ENCODE measurements at places on chromosomes 2 and 18.

DNA sequence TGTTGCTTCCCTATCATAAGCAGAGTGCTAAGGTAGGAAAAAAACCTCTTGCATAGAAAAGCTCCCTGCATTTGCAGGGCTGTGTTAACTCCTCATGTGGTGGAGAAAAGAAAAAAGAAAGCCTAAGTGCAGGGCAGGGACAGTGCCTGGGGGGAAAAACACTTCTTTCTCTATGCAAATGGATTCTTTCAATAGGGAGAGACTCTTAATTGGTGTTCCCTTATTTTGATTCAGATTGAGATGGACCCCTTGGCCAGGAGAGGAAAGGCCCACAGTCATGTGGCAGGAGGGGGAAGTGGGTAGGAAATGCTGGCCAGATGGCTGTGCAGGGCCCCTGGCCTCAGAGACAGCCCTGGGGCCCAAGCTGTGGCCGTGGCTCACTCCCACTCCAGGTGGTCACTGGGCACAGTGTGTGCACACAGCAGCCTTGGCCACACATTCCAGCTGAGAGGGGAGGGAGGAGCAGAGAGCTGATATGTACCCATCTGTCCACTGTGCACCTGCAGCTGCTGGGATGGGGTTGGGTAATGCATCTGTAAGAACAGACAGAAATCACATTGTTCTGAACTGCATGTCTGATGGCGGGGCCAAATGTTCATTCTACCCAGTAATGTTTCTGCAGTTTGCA, 410.4 kb downstream of the DSC3 start:
- DNase-seq, result no peak

DNA sequence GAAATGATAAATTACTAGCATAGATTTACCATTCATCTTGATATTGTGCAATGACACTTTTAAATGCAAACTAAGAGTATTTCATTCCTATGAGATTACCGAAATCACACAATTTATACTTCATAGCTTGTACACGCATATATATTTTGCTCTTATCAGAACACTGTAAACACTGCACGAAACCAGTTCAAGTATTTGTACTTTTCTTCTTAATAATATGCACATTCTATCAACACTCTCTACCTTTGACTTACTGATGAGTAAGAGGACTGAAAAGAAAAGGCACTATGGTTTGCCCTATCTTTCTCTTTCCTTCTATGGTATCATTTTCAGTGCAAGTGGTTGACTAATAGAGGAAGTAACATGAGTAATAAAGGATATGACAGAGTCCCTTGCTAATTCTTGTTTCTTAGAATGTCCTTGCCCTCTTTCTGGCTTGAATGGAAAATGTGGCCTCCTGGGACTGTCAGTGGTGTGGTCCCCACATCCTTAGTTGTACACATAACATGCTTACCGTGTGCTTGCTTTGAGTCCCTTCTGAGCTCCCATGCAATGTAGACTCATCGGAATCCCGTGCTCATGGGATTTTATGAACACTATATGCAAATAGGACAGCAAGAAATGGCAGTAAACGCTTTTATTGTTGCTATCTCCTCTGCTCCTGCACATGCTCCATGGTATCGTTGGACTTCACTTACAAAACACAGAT, 363.5 kb upstream of the TNP1 start:
- no peak for DNase-seq

- no peak for DNase-seq
Observed at GRCh38 chr2:134333646-134334189, 79.8 kb downstream of the MGAT5 start.

DNA sequence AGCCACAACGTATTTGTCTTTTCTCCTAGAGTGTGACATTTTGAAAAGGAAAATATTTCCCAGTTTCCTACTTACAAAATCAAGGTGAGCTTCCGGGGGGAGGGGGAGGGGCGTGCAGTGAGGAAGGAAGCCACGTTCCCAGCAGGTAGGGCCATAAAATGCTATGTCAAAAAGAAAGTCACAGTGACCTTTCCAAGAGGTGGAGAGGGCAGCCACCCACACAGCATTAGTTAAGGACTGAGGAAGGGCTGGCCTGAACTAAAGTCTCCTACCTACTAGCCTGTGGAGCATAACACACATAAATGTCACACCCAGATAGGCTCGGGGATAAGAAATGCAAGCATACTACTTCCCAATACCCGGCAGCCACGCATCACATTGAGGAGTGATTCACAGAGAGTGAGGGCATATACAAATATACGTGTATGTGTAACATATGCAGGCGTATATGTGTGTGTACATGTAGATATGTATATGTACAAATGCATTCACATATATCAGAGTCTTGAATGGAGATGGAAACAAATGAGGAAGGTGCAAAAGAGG, 191.1 kb downstream of the STK39 start:
- no peak for DNase-seq

DNA sequence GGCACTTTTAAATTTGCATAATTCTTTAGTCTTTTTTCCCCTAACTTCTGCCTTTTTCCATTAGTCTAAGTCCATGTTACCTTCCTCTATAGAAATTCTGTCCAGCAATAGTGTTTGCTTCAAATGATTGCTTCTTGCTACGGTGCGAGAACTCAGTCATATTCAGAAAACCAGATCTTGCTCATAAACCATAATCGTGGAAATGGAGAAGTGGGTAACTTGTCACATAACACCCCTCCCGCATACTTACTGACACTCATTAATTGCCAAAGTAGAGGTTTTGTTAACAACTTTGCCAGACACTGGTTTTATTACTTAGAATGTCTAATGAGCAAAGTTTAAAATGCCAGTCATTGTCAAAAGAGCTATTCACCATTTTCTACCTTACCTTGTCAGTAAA, 94.3 kb upstream of the TWSG1 start:
- no peak for DNase-seq

- no peak for DNase-seq
Observed at GRCh38 chr2:41618754-41619153, 429.1 kb upstream of the PKDCC start.

DNA sequence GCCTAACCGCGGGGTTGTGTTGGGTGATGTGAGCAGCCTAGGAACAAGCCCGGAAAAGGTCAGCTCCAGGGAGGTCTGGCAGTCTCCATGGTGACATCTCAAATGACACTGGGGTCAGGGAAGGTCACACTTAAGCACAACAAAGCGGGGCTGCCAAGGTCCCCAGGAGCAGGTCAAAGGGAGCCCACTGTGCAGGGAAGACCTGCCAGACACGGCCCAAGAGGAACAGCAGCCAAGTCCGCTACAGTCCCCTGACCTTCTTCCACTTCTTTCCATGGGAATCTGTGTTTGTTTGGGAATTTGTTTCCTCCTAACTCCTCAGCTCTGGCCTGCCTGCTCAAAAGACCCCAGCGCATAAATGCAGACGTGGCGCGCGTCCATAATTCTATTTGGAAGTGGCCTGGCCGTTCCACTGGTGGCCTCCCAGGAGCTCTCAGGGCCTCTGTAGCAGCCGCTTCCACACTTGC, 232.1 kb upstream of the COPS8 start:
- DNase-seq, result no peak

GRCh38 chr2:68108120-68108519, 45.3 kb upstream of the C1D start:
- DNase-seq, result no peak

GRCh38 chr2:62150597-62151305, 45.2 kb upstream of the B3GNT2 start:
- no peak for DNase-seq

GRCh38 chr2:19321946-19322345, 36.5 kb downstream of the OSR1 start:
- DNase-seq, result no peak

- no peak for DNase-seq
Observed at GRCh38 chr18:9516437-9517064, 41.2 kb downstream of the RALBP1 start.

- DNase-seq, result no peak
Observed at GRCh38 chr2:88841224-88841929, 149.9 kb downstream of the RPIA start.

DNA sequence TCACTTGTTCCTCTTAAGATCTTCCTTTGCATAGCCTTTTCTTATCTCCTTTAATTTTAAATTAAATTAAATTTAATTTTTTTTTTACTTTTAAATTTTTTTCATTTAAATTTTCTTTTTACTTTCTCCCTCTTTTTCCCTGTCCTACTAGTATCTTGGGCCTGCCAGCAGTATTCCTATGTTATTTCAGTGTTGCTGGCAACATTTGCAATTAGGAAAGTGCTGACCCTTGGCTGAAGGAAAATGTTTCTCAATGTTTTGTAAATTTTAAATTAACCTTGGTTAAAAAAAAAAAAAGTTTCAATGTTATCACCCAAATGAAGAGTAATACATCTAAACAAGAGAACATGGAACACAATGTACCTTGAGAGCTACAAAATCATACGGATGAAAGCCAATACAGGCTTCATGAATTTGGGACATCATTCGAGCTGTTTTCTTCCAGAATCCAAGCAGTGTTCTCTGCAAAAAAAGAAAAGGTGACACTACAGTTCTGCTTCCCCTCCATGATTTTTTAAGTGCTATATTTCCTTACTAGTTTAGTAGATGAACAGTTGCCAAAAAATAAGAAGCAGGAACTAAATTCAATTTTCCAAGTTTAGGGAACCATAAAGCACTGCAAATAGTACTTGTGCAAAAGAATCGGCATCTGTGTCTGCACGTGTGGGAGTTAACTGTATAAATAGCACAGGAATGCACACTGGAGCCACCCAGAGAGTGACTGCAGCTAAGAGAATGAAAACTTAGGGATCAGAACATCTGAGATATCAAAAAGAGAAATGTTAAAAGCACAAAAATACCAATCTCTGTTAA, 55.8 kb downstream of the ICA1L start:
- DNase-seq, result no peak

DNA sequence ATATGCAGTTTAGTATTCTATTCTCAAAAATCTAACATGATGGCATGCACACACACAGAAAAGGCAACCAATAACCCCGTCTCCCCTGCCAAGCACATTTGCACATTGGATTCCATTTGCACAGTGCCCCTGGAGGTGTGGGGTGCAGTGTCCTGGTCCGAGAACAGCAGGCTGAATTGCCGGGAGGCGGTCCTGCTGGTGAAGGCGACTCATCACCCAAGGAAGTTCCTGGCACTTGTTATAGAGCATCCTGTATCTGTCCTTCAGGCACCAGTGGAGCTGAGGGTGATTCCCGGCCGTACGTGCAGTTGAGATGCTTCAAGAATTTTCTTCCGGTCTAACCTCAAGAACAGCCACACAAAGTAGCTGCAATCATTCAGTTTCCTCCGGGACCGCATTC, 73.0 kb upstream of the RAB12 start:
- DNase-seq, result no peak

DNA sequence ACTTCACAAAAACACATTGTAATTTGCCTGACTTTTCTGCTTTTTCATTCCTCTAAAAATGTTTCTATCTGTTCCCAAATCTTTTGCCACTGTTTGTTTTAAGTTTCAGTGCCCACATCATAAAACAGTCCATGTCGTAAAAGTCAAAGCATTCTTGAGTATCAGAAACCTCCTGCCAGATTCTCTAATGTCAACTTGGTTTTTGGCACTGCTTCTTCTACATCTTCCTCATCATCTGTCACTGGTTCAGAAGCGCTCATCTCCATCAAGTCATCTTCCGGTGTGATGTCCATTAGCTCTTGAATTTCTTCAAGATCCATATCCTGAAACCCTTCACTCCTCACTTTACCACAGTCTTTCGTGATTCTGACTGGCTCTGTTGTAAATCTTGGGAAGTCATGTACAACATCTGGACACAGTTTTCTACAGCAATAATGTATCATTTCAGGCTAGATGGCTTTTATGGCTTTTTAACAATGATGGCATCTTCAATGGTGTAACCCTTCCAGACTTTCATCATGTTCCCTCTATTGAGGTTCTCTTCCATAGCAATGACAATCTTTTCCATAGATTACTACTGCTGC, 19.6 kb downstream of the CUL3 start:
- no peak for DNase-seq

- no peak for DNase-seq
Observed at GRCh38 chr2:62320657-62321357, 124.9 kb downstream of the B3GNT2 start.

DNA sequence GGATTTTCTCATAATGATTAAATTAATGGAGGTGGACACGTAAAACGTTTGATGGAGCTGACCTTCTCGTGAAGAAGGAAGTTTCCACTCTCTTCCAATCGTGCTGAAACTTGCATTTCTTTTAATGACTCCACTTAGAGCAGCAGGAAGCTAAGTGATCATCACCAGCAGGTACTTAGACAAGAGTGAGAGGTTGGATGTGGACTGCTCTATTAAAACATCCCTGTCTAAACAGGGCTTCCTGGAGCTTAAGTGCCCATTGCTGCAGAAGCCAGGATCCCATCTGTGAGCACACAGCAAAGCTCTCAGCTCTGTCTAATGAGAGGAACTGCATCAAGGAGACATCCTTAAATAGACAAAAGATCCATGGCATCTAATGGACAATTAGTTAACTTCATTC, 1539.5 kb upstream of the CELF4 start:
- DNase-seq, result no peak

GRCh38 chr2:176574484-176575236, 305.4 kb downstream of the MTX2 start:
- no peak for DNase-seq

GRCh38 chr2:8691859-8692437, 10.1 kb downstream of the ID2 start:
- no peak for DNase-seq

- no peak for DNase-seq
Observed at GRCh38 chr2:211453311-211453887, 897.0 kb downstream of the CPS1 start.

All from activated CD4-positive, CD25-positive, alpha-beta regulatory T cell treated with anti-CD3 and anti-CD28 coated beads, Interleukin-2, amount 50 U/mL, for 72 hours (primary cell).